Posterior vena cava (tissue), 2 donors: ENCODE measurements at places on chromosomes 6 and 20.
A peak's percentile ranks its signal among the peaks of the same experiment; 100 is the strongest.

DNA sequence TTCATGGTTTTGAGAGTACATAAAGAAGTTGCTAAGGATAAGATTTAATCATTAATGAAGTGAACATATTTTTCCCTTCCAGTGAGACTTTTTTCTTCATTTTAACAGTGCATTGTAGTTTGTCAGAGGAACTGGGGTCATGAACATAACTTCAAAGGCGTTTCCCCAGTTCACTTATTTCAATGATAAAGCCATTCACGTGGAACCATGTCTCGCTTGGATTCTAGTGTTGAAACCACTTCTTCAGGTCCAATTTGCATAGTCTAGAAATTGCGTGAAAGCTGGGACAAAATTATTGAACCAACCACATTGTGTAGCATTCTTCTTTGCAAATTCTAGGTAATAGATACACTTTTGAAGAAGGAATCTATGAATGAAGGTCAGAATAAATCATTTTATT is 197.0 kb downstream of the CLIC5 start:
- no peak for DNase-seq

DNA sequence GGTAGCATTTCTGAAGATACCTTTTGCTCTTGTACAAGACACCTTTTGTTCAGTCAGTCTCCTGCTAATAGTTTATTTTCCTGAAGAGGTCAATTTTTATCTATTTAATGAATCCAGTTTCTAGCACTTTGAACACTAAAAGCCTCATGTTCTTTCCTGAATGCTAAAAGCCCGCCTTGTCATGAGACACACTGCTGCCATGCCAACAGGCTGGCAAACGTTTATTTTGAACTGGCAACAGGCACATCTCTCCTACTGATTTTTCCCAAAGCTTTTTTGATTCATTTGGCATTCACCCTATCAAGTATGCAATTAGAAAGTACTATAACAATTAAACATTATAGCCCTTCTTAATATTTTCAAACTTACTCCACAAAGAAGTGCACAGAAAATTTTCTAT is 421.2 kb upstream of the EYS start:
- no peak for DNase-seq

DNA sequence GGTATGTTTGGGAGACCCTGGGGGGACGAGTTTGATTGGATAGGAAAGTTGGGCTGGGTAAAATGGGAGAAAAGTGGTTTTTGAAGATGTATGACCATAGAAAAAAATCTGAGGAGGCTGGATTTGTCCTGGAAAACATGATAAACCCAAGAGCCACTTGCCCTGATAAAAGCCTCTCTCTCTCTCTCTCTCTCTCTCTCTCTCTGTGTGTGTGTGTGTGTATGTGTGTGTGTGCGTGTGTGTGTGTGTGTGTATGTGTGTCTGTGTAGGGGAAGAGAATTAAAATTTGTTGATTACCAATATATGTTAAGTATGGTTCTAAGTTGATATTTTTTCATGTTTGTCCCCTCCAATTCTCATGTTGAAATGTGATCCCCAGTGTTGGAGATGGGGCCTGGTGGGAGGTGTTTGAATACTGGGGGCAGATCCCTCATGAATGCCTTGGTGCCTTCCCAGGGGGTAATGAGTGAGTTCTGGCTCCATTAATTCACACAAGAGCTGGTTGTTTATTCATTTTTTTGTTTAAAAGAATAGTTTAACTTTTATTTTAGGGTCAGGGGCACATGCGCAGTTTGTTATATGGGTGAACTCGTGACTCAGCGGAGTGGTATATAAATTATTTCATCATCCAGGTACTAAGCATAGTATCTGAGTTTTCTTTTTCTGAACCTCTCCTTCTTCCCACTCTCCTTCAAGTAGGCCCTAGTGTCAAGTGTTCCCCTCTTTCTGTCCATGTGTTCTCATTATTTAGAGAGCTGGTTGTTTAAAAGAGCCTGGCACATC is 208.8 kb downstream of the TFAP2B start:
- DNase-seq: no peak

DNA sequence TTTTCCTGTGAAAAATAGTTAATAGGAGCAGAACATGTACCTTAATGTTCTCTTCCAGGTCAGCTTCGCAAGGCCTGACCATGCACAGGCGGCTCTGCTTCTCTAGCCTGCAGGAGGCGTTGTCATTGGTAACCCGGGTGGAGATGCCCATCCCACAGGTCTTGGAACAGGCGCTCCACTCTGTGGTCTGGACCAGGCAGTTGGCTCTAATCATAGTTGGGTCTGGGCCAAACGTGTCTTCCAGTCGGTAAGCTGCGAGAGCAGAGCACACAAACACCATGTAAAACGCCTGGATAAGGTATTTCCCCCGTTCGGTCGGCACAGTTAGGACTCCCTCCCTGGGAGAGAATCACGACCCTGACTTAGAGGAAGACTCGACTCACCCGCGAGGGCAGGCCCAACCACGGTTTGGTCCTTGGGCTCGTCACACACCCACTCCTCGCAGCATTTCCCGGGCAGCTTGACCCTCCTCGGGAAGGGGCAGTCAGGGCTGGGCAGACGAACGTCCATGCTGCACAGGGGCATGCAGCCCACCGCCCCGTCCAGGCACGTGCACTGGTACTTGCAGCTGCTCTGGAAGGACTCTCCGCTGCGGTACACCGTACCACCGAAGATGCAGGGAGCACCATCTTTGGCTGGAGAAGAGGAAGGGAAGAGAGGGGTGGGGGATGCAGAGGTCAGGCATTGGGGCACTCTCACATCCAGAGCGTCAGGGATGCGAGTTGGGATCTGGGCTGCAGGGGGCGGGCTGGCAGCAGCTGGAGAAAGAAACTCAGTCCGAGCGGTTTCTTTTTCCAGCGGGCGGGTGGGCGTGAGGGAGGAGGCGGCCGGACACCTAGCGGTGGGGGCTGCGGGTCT is 1.0 kb downstream of the CCN2 start:
- DNase-seq: peak; percentile 92

- DNase-seq: no peak
These were observed 118.4 kb upstream of the SGK1 start for GRCh38 chr6:134436281-134436815.

DNA sequence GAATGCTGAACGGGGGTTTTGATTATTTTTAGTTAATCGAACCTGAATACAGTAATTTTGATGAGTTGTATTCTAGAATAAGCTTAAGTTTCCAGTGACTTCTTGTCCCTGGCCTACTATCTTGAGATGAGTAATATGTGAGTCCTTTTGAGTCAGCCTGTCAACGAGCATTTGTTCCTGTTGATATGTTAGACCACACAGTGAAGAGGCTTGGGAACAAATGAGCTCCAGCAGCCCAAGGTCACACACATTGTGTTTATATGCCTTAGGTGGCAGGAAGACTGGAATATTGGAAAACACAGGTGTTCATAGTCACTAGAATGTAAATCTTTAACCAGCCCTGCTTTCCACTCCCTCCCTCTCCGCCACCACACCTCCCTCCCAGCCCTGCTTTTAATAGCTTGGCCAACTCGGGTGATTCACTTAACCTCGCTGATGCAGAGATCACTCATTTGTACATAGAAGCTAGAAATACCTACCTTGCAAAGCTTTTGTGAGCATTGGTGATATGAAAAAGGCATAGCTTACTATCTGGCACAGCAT is 9.1 kb downstream of the SMPDL3A start:
- no peak for DNase-seq

DNA sequence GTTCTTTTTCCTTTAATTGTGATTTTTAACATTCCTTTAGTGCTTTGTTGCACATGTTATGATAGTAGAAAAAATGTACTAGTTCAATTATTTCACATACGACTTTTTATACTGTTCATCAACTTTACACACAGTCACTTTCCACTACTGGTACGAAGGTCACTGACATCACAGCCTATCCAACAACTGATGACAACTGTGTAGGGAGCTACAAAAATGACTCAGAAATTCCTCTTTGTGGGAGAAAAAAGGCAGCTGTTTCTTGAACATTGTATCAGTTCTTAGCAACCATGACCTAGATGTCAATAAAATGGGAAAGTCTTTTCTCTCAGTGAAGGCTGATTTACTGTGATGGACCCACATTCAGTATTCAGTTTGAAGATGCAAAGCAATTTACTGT is 7.0 kb upstream of the ID4 start:
- no peak for DNase-seq

DNA sequence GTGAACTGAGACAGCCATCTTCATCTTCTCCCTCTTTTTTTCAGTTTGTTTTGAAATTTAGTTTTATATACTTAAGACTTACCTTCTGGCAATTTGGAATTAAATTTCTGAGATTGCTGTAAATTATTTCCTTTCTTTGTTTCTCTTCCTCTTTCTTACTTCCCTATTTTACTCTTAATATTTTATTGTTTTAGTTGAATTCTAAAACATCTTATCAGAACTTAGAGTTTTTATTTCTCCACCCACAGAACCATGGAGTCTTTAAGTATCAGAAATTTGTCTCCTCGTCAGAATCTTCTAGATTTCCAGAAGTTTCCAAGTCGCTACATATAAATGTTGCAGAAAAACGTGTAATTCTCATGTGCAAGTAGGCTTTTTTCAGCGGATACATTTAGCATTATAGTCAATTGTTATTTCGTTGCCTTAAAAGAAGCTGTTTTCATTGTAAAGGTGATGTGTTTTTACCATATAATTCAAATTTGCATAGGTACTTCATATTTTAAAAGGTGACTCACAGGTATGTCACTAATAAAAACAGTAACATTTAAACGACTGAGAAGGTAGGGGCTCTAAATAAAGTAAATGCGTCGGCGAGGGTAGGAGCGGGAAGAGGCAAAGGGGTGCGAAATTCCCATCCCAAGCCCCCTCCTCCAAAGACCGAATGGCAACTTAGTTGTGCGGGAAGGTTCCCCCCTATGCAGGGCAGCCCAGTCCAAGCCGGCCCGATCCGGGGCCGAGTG is 866 bp upstream of the MYO6 start:
- no peak for DNase-seq

GRCh38 chr20:47502271-47503239 is 868 bp downstream of the NCOA3 start:
- DNase-seq: no peak

DNA sequence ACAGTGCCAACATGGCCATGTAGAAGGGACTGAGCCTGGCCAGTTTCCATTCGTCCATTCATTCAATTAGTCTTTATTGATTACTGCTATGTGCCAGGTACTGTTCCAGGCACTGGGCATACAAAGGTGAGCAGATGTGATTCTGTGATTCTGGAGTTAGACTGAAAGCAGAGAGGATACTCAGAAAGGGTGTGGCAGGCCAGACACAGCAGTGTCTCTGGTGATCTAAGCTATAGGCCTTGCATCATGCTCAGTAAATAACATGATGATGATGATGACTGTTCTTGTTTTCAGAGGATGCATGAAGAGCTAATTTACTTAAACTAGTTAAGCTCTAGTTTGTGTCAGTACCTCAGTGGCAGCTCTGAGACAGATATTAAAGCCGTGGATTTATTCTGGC is 31.4 kb upstream of the FUCA2 start:
- no peak for DNase-seq

- peak; percentile 94 for DNase-seq
These were observed 504 bp downstream of the VPS16 start for GRCh38 chr20:2840967-2841531.

DNA sequence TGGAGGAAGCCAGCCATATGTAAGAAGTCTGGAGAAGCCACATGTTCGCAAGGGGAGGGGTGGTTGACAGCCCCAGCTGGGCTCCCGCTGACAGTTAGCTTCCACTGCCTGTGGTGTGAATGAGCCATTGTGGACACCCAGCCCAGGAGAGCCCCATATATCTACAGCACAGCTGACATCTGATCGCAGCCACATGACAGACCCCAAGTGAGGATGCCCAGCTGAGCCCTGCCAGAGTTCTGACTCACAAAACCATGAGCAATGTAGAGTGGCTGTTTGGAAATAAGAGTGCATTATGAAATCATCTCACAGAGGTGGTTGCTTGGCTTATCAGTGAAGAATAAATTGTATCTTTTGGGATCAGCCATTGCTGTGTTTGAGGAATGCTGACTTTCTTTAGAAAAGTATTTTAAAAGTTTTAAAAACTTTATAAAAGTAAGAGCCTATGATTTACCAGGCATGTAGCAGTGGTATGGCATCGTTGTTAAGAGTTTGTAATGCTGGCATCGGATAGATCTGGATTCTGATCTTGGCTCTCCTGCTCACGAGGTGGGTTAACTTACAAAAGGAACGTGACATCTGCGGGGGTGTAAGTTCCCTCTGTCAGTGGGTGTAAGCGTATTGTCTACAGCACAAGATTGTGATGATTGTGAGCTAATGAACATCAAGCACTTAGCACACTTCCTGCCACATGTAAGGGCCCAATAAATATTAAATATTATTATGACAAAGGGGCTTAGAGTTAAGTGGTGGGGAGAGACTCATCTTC is 24.1 kb downstream of the CFAP61 start:
- no peak for DNase-seq

- DNase-seq: no peak
These were observed 1.3 kb upstream of the SMLR1 start for GRCh38 chr6:130825772-130826441.

- DNase-seq: no peak
These were observed 43.4 kb downstream of the SLC22A2 start for GRCh38 chr6:160215232-160215631.

DNA sequence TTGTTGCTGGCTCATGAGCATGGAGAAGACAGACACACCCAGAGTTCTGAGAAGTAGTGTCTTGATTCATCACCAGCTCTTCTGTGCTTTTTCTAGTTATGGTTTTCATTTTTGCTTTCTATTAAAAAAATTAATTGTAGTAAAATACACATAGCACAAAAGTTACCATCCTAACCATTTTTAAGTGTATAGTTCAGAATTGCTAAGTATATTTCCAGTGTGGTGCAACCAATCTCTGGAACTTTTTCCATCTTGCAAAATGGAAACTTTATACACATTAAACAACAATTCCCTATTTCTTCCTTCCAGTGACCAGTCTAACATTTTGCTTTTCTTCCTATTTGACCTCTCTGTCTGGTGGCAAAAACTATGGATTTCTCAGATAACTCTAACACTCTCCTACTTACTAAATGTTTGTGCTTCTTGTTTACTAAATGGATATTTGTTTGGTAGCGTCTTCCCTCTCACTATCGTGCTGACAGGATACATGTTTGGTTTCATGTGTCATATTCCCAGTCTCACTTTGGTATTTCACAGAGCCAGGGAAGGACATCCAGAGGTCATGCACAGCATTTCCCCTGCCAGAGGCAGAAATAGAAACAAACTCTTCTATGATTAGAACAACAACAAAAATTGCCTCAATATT is 40.6 kb downstream of the TXLNB start:
- DNase-seq: no peak

GRCh38 chr6:130975325-130975724 is 87.7 kb downstream of the EPB41L2 start:
- no peak for DNase-seq

- no peak for DNase-seq
These were observed 150.4 kb upstream of the BMP5 start for GRCh38 chr6:56025795-56026194.

- no peak for DNase-seq
These were observed 123.0 kb downstream of the CD83 start for GRCh38 chr6:14240411-14241166.

DNA sequence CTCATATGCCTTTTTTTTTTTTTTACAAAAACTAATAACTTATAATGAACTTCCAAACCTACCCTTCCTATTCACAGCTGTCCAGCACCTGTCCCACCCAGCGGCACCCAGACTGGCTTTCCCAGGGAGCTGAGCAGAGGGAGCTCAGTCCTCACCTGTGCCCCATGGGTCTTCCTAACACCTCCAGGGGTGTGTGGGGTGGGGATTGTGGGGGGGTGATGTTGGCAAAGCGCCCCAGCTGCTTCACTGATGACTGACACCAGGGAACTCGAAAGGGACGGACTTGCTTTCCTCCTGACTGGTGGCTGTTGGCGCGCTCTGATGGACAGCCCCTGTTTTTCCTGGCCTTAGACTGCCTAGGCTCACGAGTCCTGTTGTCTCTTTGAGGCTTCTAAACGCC is 14.2 kb upstream of the SYNJ2 start:
- DNase-seq: no peak
